ENCODE measurements at places on chromosomes 5 and 9.

DNA sequence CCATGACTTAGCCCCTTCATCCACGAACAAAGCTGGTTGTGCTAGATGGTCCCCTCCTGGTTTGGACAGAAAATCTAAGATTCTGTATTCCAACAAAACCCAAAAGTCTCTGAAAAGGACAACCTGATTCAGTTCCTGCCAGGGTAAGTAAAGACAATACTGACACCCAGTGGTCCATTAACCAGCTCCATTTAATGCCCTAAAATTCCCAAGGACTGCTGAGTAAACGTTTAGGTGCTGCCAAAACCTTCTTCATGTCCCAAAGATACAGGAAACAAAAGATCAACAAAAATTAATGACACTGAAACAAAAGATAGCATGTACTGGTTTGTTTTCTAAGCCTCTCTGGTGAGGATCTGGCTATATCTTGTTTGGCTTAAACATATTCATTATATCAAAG lies 25.3 kb upstream of the PPP1R2B start:
- H3K27ac ChIP-seq, result no peak overlapping the region
- H3K36me3 ChIP-seq, result no peaks in the 10 kb centered on the region
- H3K27me3 ChIP-seq, result no peaks in the 10 kb centered on the region
- no peak overlapping the region for H3K4me3 ChIP-seq
- no peak for DNase-seq
- H3K4me1 ChIP-seq, result no peaks in the 10 kb centered on the region

DNA sequence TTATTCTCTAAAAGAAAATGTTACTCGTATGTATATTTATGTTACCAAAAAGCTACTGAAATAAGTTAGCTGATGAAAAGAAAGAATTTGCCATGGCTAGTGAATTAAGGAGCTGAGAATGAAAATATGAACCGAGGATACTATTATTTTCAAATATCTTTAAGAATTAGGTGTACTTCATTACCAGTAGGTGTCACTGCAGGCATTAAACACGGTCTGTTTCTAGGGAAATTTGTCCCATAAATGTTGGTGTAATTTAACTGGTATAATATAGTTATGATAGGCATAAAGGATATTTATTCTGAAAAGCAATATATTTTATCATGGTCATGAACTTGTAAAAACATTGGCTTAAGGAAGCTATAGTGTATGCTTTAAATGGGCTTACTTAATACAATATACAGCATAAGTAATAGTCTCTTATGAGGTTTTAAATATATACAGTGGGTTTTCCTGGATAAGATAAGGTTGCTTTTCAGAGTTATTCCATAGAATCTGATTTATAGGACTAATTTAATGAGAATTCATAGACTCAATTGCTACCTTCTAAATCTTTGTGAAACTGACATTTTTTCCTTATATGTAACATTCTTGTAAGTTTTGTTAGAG lies 72.4 kb upstream of the MPDZ start:
- H3K27ac ChIP-seq, result no peak overlapping the region
- DNase-seq, result no peak
- no peaks in the 10 kb centered on the region for H3K4me1 ChIP-seq
- H3K4me3 ChIP-seq, result no peak overlapping the region
- H3K27me3 ChIP-seq, result no peaks in the 10 kb centered on the region

DNA sequence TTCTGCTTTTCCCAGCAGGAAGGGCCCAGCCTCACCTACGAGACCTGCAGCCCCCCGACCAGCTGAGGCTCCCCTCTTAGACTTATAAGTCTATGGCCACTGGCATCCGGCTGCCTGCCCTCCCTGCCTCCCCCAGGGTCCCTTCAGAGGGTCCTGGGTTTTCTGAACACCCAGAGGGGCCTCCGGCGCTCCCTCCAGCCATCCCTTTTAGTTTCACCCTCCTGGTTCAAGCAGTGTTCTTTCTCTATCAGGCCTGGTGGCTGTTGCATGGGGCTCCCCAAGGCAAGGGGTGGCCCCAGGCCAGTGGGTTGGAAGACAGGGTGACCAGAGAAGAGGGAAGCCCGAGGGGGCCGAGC lies 21.8 kb downstream of the GOLGA2 start:
- H3K36me3 ChIP-seq, result no peaks in the 10 kb centered on the region
- no peak overlapping the region for H3K4me3 ChIP-seq
- H3K4me1 ChIP-seq, result peaks cover 9% of the 10 kb centered on the region
- no peaks in the 10 kb centered on the region for H3K27me3 ChIP-seq

DNA sequence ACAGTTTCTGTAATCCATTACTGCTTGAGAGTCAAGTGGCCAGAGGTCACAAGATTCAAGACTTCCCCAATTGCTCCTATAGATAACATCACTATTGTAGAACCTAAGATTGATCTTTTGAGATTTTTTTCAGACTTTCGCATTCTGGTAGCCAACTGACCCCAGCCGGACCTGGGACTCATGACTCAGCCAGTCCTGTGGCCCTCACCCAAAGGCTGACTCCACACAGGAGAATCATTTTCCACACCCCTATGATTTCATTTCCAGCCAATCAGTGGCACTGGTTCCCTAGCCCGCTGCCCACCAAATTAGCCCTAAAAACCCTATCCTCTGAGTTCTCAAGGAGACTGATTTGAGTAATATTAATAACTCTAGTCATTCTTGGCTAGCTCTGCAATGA lies 36.2 kb downstream of the TARS1 start:
- peaks cover 8% of the 10 kb centered on the region for H3K36me3 ChIP-seq
- no peak overlapping the region for H3K27ac ChIP-seq
- H3K4me3 ChIP-seq, result no peak overlapping the region
- DNase-seq, result no peak

GRCh38 chr5:172870291-172870714 lies 36.3 kb downstream of the ERGIC1 start:
- peaks cover 99% of the 10 kb centered on the region for H3K4me1 ChIP-seq
- H3K27ac ChIP-seq, result peak overlapping the region; percentile 97

GRCh38 chr5:126000507-126000906 lies 422.7 kb upstream of the GRAMD2B start:
- peaks cover 33% of the 10 kb centered on the region for H3K4me1 ChIP-seq
- H3K27me3 ChIP-seq, result no peaks in the 10 kb centered on the region
- no peak overlapping the region for H3K4me3 ChIP-seq

GRCh38 chr5:141521244-141521781 lies 32.4 kb downstream of the PCDHGC5 start:
- peak; percentile 87 for DNase-seq
- H3K4me3 ChIP-seq, result no peak overlapping the region
- peaks cover 4% of the 10 kb centered on the region for H3K36me3 ChIP-seq
- no peaks in the 10 kb centered on the region for H3K27me3 ChIP-seq
- peaks cover 76% of the 10 kb centered on the region for H3K4me1 ChIP-seq

DNA sequence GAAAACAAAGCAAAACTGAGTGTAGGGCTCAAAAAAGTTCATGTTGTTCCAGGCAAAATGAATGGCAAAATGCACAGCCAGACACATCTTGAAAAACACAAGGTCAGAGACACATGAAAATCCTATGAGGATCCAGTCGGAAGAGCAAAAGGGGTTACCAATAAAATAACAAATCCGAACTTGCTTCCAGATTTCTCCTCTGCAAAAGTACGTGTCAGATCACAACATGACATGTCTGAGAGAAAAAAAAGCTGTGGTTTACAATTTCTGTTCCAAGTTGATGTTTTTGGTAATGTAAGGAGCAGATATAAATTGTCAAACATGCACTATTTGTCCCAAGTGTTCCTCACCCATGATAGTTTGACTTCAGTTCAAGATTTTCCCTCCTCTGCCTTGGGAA lies 15.9 kb upstream of the ADAMTS16 start:
- no peaks in the 10 kb centered on the region for H3K4me1 ChIP-seq
- no peaks in the 10 kb centered on the region for H3K27me3 ChIP-seq
- no peak overlapping the region for H3K27ac ChIP-seq
- DNase-seq, result no peak

DNA sequence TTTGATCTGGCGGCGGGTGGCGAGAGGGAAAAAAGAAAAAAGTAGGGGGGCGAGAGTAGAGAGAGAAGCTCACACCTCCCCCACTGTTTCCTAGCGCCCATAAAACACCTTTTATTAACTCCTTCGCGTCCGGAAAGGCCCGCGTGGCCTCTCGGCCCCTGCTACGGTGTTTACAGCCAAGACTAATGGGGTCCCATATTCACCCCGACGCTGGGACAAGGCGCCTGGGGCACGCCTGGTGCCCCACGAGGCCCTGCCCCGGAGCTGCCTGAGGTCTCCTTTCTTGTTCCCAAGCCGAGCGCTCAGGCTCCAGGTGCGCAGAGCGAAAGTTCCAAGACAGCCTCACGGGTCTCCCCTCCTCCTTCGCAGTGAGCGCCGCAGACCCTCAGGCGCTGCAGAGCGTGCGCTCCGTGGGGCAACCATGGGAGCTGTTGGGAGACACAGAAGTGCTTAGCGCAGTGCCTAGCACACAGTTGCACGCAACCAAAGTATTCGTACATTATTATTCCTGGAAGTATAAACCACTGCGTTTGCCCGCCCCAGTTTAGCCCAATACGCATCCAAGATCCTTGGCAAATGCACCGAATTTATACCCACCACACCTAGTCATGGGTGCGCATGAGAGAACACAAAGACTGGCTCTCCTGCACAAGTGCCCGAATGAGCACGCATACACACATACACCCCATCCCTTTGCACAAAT lies 4.3 kb downstream of the HAND1 start:
- no peak overlapping the region for H3K4me3 ChIP-seq
- H3K36me3 ChIP-seq, result no peaks in the 10 kb centered on the region
- DNase-seq, result no peak
- peaks cover 43% of the 10 kb centered on the region for H3K4me1 ChIP-seq

DNA sequence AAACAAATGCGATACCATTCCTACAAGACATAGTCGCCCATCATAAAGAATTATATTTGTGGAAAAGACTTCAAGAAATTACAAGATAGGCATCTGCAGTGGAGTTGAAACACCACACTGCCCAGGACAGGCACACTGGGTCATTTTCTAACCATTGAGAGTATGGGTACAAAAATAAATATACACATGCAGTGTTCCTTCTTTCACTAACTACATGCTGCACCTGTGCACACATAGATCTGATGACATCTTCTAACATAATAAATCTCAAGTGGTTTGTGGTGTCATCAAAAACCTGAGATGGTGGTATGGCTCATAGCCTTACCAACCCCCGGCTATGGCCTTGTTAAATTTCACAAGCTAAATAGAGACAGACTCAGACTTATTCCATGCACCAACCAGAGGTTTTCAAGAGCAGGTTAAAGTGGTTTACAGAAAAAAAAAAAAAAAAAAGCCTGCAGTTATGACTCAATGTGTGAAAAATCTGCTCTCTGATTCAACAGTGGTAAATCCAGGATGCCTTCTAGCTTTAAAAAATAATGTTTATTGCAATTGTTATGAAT lies 12.4 kb upstream of the NFIB start:
- H3K27me3 ChIP-seq, result no peaks in the 10 kb centered on the region
- H3K27ac ChIP-seq, result no peak overlapping the region
- peaks cover 15% of the 10 kb centered on the region for H3K4me1 ChIP-seq
- DNase-seq, result no peak

DNA sequence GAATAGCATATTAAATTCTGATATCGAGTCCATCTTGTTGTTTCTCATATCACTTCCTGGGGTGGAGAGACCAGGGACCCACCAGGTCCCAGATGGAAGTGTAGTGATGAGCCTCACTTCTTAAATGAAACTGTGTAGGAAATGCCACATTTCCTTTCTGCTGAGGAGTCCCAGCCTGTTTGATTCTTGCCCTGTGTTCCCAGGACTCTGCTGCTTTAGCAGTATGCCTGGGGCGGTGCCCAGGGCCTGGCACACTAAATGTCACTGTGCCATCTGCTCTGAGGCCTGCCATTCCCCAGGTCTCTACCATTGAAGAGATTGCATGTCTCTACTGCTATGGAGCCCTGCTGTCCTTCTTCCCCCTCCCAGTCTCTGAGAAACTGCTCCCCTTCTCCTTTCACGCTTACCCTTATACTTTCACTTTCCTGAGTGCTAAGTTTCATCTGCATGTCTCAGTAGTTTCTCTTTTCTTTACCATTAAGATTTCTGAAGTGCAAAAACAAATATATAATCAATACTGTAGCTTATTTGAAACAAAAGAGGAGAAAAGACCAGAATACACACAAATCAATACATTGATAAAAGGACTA lies 260.4 kb downstream of the GABRB2 start:
- DNase-seq, result no peak
- no peaks in the 10 kb centered on the region for H3K27me3 ChIP-seq
- no peaks in the 10 kb centered on the region for H3K36me3 ChIP-seq
- no peaks in the 10 kb centered on the region for H3K4me1 ChIP-seq

DNA sequence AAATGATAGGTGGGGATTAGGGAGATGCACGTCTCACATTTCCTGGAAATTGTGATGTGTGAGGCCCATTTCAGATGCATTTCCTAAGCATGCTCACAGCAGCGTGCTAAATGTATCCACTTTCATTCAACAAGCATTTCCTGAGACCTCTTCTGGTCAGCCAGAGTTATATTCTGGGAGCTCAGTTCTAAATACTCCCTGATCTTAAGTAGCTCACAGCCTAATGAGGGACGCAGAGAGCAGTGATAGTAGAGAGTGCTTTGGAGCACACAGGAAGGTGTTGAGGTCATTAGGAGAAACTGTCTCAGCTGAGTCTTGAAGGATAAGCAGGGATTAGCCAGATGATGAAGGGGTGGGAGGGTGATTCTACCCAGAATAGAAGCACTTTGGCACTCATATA lies 46.2 kb upstream of the FSD1L start:
- H3K4me1 ChIP-seq, result no peaks in the 10 kb centered on the region
- DNase-seq, result no peak
- no peaks in the 10 kb centered on the region for H3K36me3 ChIP-seq
- H3K27me3 ChIP-seq, result no peaks in the 10 kb centered on the region
- H3K4me3 ChIP-seq, result no peak overlapping the region

DNA sequence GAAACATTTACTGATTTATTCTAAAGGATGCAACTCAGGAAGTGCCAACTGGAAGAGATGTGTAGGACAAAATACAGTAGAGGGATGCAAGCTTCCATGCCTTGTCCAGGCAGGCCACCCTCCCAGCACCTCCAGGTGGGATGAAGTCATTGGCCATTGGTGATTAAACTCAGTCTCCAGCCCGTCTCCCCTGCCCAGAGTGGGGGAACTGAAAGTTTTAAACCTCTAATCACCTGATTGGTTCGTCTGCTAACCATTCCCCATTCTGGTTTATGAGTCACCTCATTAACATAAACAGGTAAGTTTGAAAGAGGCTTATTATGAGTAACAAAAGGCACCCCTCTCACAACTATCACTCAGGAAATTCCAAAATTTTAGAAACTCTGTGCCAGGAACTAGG lies 8.1 kb downstream of the TNFAIP8 start:
- H3K36me3 ChIP-seq, result no peaks in the 10 kb centered on the region
- no peak for DNase-seq
- peaks cover 71% of the 10 kb centered on the region for H3K4me1 ChIP-seq

GRCh38 chr9:127635201-127635735 lies 23.2 kb downstream of the STXBP1 start:
- no peak overlapping the region for H3K27ac ChIP-seq
- H3K36me3 ChIP-seq, result no peaks in the 10 kb centered on the region
- H3K4me1 ChIP-seq, result peaks cover 10% of the 10 kb centered on the region
- H3K4me3 ChIP-seq, result no peak overlapping the region
- no peak for DNase-seq

- no peak for DNase-seq
- no peaks in the 10 kb centered on the region for H3K36me3 ChIP-seq
- no peak overlapping the region for H3K27ac ChIP-seq
- no peak overlapping the region for H3K4me3 ChIP-seq
- no peaks in the 10 kb centered on the region for H3K4me1 ChIP-seq
- H3K27me3 ChIP-seq, result no peaks in the 10 kb centered on the region
These were observed 189.9 kb downstream of the ARL15 start for GRCh38 chr5:54120473-54120872.

- no peak for DNase-seq
- no peaks in the 10 kb centered on the region for H3K4me1 ChIP-seq
- no peaks in the 10 kb centered on the region for H3K27me3 ChIP-seq
- H3K27ac ChIP-seq, result no peak overlapping the region
- no peaks in the 10 kb centered on the region for H3K36me3 ChIP-seq
These were observed 86.2 kb downstream of the HACD4 start for GRCh38 chr9:20945269-20945668.
